ENCODE measurements at places on chromosomes 11 and 22.
A peak's percentile ranks its signal among the peaks of the same experiment; 100 is the strongest.

GRCh38 chr11:60530454-60531100 is 15.4 kb downstream of the MS4A13 start:
- no peak for DNase-seq

DNA sequence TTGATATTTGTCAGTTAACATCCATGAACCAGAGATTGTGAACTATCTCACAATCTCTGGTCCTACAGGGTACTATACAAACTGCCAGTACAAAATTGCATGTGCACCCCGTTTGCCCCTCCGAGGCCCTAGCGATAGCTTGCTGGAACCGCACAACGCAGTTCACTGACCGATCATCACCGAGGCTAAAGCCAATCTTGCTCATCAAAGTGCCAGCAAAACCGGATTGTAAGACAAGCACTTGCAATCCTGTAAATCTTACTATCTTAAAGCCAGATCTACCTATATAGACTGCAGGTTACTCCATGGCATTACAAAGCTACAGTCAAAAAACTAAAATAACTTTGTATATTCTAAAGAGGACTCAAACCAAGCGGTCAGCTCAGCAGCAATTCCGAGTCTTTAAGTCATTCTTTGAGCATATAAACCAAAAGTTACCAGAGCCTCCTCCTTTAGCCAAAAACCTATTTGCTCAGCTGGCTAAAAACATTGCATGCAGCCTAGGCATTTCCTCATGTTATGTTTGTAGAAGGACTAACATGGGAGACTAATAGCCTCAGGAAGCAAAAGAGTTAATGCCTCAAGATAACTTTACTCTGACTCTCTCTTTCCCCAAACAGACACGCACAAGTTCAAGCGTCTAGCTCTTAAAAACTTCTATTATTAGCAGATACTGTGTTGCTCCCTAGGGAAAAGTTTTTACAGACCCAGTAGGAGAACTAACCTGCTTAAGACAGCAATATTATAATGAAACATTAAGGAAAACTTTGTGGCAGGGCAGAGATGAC is 30.7 kb upstream of the CPT1A start:
- no peak for DNase-seq

DNA sequence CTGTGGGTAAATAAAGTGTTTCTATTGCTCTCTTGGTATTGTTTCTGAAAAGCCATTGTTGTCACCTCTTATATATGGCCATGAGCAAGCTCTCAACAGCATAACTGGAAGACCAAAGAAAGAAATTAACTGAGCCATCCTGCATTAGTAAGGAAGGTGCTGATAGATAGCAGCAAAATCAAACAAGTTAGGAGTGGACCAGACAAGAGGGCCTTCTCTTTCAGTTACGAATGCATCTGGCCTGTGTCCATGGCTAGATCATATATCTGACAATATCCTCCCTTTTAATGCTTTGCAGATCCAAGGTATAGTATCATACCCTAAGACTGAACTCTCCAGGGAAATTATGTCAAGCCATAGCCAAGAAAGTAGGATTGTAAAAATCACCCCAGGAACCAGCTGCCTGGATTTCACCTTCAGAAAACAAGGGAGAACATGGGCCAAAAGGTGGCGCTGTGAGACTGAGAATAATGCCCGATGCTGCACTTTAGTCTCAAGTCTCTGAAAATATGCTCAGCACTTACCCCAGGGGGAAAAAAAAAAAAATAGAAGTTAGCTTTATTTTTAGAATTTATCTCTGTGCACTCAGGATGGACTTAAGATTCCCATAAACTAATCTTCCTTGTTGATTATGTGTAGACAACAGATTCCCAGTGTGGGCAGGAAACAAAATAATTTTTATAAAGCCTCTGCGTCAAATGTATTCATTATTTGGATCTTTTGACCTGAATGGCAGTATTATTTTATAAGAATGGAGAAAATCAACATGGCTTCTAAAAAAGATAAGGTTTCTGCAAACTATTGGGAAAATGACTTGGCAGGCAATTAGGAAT is 415.1 kb downstream of the ETS1 start:
- DNase-seq, result peak; percentile 71

GRCh38 chr11:28176351-28176750 is 68.2 kb downstream of the METTL15 start:
- no peak for DNase-seq

DNA sequence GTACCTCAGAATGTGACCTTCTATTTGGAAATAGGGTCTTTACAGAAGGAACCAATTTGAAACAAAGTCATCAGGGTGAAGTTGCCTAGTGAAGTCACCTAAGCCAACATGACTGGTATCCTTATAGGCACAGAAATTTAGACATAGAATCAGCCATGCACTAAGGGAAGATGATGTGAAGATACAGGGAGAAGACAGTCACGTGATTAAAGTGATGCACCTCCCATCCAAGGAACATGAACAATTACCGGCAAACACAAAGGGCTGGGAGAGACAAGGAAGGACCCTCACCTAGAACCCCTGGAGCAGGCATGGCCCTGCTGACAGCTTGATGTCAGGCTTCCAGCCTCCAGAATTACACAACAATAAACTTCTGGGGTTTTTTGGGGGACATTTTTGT is 3.2 kb upstream of the CRYBB2 start:
- no peak for DNase-seq

GRCh38 chr11:69385832-69386427 is 92.0 kb downstream of the MYEOV start:
- DNase-seq, result no peak

- DNase-seq, result no peak
These were observed 635 bp downstream of the SCARF2 start for GRCh38 chr22:20436768-20437612.

- no peak for DNase-seq
These were observed 3.7 kb downstream of the TPBGL start for GRCh38 chr11:75244052-75244814.

DNA sequence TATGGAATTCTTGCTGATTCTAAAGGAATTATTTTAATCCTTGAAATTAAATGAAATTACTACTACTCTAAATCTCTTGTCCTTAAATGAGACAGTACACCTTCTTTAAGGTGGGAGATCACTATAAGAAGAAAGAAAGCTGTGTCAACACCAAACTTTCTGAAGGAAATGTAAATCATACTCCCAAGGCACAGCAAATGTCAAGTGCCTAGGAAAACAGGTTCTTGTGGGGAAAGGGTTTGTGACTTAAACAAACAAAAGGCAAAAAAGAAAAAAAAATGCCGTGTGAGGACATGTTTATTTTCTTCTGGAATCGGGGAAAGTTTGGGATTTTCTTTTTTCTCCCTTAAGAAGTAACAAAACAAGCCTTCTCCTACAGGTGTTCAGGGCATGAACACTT is 745.1 kb downstream of the DLG2 start:
- no peak for DNase-seq

- DNase-seq, result no peak
These were observed 150.2 kb upstream of the ARHGAP20 start for GRCh38 chr11:110862407-110862806.

DNA sequence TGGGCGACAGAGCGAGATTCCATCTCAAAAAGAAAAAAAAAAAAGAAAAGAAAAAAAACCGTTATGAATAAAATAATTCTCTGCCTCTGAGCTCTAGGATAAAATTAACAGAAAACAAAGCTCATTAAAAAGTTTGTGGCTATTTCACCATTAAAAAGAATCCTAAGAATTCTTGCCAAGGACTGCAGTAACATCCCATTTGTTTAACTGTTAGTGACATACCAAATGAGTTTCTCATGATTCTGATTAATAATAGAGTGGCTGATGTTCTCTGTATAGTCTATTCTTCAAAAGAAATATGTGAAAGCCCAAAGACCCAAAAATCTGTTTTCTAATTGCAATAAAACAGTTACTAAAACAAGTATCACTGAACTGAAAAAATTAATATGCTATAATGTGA is 19.7 kb downstream of the CLNS1A start:
- no peak for DNase-seq

- DNase-seq, result no peak
These were observed 357.7 kb downstream of the BUD13 start for GRCh38 chr11:116415095-116415494.

DNA sequence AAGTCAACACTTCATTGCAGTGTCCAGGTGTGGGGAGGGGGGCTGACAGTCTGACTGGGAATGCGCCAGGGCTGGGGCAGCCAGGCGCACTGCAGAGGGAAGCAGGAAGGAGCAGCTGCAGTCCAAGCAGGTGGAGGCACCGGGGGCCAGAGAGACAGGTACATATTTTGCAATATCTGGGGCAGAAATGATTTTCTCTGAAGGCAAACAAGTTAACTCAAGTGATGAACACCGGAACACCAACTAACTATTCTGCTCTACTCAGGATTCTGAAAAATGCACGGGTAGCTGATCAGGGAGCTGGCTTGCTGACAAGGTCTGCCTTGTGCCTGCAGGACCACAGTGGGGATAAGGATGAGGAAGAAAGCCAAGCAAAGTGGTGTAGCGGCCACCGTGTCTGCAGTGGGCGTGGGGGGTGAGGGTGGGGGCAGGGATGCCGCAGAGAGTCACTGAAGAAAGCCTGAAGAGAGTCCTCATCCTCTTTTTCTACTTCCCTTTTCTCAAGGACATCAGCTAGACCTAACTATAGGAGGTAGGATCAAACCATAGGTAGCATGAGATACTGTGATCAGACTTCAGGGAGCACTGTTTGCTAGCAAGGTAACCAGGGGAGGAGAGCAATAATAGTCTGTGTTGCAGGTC is 83.4 kb downstream of the SCN3B start:
- DNase-seq, result no peak

- no peak for DNase-seq
These were observed 667 bp downstream of the CD81 start for GRCh38 chr11:2377511-2378443.

DNA sequence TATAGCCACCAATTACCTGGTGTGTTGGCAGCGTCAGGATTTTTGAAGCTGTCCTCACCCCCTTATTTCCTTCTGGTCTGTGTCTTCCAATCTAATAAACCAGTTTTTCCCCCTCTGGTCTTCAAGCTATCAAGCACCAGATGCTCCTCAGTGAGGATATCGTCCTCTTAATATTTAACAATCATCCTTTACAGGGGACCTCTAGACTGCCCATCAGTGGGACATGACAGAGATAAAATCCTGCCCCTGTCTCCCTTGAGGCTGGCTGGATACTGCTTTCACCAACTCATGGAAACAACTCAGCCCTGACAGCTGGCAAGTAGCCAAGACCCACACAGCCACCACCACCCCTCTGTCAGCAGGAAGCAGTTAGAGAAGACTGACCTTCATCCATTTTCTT is 421.0 kb upstream of the API5 start:
- no peak for DNase-seq

DNA sequence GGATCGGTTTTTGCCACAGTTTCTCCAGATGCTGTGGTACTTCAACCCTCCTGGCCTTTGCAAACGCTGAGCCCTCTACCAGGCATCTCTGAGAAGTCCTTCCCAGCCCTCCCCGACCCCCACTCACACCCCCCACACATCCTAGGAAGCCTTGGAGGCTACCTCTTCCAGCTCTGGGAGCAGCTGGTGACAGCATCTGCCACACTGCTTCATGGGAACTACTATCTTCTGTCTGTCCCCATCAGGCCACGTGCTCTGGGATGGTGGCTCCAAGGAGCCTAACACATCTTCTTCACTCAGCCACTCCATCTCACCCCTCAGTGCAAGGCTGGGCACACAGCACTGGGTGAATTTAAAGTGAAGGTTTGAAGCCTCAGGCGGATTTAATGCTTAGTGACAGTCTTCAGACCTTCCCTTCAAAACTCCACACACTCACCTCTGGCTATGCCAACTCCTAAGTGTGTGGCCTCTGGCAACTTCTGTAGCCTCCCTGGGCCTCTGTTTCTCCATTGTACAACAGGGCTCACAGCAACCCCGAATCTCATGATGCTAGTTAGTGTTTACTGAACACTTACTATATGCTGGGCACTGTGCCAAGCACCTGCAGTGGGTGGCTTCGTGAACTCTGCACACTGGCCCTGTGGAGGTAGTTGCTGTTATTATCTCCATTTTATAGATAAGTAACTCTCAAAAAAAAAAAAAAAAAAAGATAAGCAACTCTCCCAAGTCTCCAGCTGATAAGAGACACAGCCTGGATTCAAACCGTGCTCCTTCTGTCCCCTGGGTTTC is 7.3 kb upstream of the TP53I11 start:
- DNase-seq, result no peak

GRCh38 chr11:28619846-28620540 is 511.8 kb downstream of the METTL15 start:
- DNase-seq, result no peak

GRCh38 chr11:88597387-88597786 is 259.9 kb upstream of the CTSC start:
- no peak for DNase-seq

GRCh38 chr22:49306632-49307480 is 520.8 kb downstream of the BRD1 start:
- DNase-seq, result no peak

DNA sequence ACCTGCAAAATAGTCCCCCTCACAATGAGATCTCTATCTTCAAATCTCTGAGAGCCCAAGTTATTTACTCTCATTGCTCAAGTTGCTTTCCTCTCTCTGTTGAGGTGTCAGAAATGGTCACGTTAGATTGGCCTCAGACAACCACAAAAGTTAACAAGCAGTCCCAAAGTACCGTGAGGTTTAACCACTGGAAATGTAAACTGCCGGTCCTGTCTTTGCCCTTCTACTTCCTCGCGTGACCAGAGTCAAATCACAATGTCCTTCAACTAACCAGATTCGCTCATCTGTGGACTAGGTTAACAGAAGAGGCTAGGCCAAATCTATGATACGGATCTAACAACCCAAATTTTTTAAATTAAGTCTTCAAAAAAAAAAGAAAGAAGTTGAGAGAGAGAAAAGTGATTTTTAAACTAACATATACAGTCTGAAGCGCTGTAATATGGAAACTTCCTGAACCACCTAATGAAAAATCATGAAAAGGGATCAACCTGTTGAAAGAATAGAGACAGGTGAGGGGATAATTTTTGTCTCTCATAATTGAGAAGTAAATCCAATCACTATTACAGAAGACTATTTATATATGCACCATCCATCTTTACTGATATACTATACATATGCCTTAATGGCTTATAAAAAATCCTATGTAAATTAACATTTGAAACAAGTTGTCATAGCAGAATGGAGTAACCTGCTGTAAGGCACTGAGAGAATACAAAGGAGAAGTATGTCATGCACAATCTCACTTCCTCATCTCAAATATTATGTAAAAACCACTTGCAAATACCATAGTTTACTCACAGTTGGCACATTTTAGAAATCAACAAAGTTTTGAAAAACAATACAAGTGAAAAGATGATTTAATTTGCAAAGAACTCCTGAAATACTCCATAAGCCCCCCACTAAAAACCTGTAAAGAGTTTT is 3.3 kb upstream of the JAML start:
- DNase-seq, result no peak

DNA sequence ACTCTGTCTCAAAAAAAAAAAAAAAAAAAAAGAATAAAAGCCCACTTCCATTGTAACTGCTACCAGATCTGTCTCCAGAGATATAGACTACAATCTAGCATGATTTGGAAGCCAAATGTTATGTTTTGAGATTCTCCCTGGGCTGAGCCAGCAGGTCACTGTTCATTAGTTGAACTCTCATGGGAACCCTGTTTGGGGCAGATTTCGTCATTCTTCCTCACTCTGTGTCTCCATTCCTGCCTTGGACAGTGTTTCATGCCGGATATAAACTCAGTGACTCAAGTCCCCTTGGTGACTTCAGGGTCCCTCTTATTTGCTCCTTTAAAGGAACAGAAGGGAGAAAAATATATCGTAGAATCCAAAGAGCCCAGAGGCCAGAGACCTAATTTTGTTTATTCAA is 378.1 kb downstream of the LARGE1 start:
- DNase-seq, result no peak
